ENCODE measurements at places on chromosomes 2 and 18.
A peak's percentile ranks its signal among the peaks of the same experiment; 100 is the strongest.

DNA sequence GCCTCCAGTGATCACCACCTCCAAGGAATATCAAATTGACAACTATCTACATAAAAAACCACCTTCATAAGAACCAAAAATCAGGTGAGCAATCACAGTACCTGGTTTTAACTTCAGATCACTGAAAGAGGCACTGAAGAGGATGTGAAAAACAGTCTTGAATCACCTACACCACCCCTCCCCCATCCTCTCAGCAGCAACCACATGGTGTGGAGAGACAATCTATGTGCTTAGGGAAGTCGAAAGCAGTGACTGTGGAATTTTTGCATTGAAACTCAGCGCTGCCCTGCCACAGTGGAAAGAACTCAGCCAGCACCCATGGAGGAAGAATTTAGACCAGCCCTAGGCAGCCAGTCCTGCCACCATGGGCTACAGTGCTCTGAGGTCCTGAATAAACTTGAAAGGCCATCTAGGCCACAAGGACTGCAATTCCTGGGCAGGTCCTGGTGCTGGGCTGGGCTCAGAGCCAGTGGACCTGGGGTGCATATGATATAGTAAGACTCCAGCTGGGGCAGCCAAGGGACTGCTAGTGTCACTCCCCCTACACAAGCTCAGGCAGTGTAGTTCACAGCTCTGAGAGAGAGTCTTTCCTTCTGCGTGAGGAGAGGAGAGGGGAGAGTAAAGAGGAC lies 75.6 kb downstream of the ATL2 start:
- DNase-seq, result peak; percentile 24

DNA sequence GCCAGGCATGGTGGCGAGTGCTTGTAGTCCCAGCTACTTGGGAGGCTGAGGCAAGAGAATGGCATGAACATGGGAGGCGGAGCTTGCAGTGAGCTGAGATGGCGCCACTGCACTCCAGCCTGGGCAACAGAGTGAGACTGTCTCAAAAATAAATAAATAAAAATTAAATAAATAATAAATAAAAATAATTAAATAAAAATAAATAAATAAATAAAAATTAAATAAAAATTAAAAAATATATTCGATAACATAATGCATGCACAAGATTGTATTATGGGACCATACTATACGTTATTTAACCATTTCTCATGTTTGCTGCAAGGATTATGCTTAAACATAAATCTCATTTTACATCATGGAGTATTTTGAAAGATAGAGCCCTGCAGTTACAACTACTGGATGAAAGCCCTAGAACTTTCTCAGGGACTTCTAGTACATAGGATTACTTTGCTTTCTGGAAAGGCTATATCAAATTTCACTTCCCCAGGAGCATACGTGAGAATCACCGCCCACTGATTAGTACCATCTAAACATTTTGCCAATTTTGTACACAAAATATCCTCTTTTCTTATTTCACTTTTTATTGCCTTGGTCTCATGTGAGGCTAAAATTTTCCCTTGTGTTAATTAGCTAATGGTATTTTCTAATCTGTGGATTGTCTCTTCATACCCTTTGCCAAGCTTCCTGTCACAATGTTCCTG lies 234.3 kb upstream of the LYPD1 start:
- no peak for DNase-seq

- no peak for DNase-seq
These were observed 24.0 kb upstream of the ITGB6 start for GRCh38 chr2:160224060-160224459.

GRCh38 chr2:199163613-199164458 lies 293.9 kb downstream of the SATB2 start:
- DNase-seq, result no peak

GRCh38 chr2:175579646-175580045 lies 398.1 kb upstream of the ATP5MC3 start:
- peak; percentile 28 for DNase-seq

DNA sequence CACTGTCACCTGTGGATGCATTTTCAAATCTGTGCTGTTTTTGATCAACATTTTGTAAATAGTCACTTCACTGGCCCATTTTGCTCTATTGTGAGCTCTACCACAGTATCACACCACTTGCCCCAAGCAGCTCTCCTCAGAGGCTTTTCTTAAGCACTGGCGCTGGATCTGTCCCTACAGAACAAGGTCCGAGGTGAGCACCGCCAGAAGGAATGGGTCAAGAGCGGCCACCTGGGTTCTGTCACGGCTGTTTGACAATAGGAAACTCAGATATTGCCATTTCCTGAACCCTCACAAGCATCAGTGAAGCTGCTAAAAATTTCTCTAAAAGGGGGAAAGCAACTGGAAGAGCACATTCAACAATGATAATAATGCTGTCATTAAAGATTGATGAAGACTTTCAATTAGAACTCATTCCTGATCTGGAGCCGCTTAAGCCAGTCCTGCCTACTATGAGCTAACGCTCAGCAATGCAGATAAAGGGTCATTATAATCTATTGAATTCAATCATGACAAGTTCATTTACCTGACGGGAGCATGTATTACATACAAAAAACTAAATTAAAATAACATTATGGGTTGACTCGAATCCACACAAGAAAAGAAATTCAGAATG lies 514.0 kb downstream of the GALR1 start:
- no peak for DNase-seq

DNA sequence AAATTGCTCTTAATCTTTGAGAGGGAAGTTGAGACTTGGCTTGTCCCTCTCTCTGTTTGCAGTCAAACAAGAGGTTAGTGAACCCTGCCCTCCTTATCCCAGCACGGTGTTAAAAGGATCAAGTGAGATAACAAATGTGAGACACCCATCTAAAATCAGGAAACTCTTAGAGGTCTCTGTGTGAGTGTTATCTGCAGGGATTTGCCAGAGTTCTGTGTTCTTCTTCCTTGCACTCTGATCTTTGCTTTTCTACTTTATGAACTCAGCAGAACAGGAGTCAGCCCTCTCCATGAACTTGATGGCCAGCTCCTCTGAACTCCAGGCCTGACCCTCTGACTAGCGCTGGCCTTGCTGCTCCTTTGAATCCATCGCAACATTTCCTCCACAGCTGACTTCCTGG lies 123.8 kb downstream of the NCKAP5 start:
- DNase-seq, result no peak

- DNase-seq, result peak; percentile 27
These were observed 35.5 kb downstream of the ITGA6 start for GRCh38 chr2:172462849-172463381.

DNA sequence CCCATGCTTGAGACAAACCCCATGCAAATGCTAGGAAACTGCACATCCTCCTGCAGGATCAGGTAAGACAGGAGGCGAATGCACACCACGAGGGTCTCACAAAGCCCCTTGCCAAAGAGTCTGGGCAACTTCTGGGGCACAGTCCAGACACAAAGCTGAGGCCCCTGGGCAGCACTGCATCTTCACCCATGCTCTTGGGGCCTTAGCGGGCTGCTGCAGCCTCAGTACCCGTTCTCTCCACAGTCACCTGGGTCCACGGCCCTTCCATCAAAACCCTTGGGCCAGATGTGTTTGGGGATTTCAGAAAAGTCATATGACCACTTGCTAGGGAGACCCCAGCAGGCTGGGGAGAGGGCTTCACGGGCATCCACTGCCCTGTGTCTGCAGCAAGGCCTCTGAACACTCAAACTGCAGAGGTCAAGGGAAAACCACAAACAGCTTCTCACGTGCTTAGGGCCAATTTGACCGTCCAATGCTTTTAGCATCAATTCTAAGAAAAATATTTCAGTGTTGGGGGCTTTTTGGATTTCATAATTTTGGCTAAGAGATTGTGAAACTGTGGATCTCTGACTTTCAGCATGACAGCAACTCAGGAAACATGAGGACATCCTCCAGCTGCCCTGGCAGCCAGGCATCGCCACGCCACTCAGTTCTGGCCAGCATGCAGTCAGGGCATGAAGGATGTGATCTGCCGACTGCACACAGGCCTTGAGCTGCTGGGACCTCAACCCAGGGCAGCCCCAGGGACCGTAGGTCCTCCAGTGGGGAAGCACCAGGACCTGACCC lies 20.0 kb downstream of the PASK start:
- DNase-seq, result peak; percentile 5

- peak; percentile 43 for DNase-seq
These were observed 28.1 kb downstream of the CAVIN2 start for GRCh38 chr2:191818725-191819350.

DNA sequence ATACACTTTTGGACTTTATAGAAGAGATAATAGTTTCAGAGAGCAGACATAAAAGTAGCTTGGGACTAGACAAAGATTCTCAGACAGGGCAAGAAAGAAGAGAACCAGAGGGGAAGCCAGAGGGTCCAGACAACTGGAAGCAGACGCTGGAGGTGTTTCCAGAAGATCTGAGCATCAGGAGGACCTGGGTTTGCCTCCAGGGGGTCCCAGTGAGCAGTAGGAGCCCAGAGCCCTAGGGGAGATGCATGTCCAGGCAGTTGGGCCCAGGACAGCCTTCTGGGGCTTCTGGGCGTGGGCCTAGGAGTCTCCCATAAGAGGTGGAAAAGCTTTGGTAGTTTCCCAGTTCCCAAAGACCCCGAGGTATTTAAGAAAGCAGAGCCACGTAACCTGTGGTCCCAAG lies 251.2 kb upstream of the ID2 start:
- DNase-seq, result no peak

DNA sequence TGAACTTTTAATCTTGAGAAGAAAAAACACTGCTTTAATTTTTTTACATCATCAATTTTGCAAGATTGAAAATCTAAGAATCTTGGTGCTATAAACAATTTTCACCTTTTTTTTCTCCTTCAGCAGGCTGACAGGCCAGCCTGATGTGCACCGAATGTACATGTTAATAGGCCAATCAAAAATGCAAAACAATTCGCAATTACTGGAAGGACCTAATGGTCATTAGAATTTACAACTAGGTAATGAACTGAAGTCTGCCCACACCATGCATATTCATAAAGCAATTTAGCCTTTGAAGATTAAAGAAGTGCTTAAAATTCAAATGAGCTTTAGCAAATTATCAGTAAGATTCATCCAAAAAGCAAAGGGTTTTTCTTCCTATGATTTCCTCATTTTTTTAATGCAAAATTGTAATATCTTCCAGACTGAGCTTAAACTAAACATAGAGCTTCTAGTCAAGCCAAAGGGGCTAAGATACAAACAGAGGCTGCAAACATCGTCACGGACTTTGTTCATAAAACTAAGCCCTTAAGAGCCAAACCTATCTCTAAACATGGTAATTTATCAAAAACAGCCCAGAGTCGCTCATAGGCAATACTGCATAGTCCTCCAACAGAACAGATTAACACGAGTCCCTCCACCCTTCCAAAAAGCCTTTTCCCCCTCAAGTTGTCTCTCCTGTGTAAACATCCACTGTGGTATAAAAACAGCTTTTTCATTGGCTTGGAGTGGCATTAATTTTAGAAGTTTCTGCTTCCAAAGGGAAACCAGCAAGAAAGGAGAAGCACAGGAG lies 18.4 kb downstream of the BCL11A start:
- DNase-seq, result no peak

- DNase-seq, result no peak
These were observed 105.8 kb upstream of the CTAGE1 start for GRCh38 chr18:22523481-22523880.

GRCh38 chr18:10381516-10381915 lies 72.9 kb upstream of the APCDD1 start:
- DNase-seq, result no peak

GRCh38 chr2:70920367-70920715 lies 15.4 kb upstream of the ATP6V1B1 start:
- DNase-seq, result no peak

- DNase-seq, result no peak
These were observed 175.2 kb downstream of the METTL4 start for GRCh38 chr18:2396162-2396505.

GRCh38 chr2:112772322-112772721 lies 7.9 kb upstream of the CKAP2L start:
- no peak for DNase-seq

DNA sequence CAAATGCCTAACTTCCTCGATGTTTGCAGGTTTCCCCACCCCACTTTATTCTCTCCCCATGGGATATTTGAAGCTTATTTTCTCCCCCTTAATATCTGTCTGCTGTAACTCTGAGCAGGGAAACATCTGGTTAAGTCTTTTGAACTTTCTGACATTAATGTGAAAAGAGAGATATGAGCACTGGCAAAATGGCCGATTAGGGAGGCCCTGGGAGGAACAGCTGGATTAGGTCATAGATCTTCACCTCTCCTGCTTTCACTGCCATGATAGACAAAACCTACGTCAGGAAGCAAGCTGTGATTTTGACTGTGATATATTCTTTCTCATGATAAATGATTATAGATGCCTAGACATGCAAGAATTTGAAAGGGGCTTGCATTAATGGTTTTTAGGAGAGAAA lies 43.6 kb downstream of the LYPD6B start:
- DNase-seq, result no peak

DNA sequence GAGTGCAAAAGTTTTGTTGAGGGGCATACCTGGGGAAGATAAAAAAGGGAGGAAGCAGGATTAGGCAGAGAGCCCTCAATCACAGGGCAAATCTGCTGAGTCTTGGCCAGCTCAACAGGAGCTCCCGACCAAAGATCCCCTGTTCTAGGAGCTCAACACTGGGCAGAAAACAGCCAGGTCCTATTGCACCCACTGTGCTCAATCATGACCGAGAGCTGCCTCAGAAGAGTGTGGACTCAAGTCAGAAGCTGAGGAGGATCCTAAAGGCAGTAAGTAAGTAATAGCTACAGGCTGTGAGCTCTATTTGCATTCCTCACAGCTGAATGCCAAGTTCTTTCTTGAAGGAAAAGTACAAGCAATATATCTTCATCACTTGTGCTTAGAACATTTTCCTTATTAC lies 334.4 kb upstream of the NRP2 start:
- no peak for DNase-seq

DNA sequence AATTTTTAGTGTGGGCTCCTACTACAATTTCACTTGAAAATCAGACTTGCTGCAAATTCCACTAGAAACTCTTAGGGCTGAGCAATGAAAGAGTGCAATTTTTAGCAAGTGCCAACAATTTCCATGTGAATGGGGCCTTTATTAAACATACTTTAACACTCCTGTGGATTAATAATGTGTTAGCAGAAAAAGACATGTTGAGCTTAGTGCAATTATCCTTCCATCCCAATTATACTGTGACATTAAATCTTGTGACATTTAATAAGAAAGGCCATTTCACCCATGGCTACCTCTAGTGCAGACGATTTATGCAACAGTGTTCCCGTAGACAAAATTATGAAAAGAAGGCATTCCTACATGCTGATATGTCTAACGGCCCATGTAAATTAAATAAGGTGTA lies 639.7 kb downstream of the STK39 start:
- DNase-seq, result no peak

GRCh38 chr18:63141778-63142176 lies 177.8 kb downstream of the BCL2 start:
- peak; percentile 35 for DNase-seq

DNA sequence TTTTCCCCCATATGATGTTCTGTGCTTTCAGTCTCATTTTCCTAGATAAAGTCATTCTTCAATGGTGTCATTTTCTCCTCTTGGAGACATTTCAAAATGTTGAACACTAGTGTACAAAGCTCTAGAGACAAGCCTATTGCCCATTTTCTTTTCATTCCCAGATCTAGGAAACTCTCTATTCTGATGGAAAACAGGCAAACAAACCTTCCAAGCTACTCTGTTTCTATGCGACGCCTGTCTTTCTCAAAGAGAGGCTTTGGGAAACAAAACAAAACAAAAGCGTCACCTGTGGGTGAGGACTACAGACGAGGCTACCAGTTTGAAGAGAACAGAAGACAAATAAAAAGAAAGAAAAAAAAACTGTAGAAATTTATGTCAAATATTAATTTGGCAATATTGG lies 311.0 kb downstream of the CBLN2 start:
- no peak for DNase-seq

GRCh38 chr18:5961097-5961827 lies 65.9 kb upstream of the TMEM200C start:
- DNase-seq, result no peak

Data from hematopoietic multipotent progenitor cell treated with erythropoietin and hydrocortisone succinate and interleukin-3 and kit ligand, for 6 days (in vitro differentiated cells).